ENCODE measurements at places on chromosomes 11 and 22.

DNA sequence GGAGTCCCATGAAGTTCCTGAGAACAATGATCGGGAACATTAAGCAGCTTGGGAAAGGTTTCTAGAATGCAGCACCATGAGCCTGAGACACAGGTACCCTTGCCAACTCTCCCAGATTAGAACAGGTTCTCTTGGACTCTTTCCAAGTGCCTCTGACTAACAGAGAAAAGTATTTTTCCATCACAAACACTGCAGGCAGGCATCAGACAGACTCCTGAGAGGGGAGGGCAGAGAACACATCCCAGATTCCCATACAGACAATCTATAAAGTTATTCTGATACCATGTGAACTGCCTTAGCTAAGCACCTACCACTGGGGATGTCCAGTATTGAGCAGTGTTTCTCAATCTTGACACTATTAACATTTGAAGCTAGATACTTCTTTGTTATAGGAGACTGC is 27.3 kb downstream of the SERGEF start:
- DNase-seq: no peak

DNA sequence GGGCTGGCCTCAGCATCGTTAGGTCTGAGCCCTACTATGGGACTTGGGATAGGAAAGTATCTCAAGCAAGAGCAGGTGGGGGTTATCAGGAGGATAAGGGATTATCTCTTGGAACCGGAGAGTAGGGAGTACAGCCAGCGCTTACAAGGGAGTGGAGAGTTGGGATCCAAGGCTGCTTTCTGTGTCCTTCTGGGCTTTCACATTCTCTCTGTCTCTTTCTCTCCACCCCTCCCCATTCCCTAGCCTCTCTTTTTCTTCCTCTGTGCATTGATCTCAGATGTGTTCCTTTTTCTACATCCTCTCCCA is 170.2 kb downstream of the BUD13 start:
- DNase-seq: no peak

DNA sequence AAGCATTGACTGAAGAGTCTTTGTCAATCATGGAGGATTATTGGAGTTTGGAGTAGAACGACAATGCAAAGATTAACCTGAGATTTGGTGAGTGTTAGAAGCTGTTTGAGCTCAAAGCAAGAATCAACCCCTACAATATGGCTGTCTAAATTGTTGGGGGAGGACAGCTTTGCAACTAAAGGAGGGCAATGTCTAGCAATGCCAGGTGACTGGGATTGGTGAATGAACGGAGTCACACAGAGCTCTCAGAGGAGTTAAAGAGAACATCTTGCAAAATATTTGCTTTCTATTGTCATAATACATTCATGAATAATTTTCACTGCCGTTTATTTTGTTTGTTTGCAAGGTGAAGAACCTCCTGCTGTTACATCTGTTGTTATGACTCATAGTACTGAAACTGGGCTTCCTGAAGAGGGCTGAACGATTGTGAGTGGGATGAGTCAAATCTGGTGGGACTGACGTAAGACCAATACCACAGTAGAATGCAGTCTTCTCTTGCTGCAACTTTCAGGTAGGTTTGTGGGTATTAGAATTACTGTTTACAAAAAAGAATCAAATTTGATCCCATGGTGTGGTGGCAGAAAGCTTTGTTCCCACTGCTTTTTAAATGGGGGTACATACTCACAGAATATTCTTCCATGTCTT is 281.9 kb downstream of the CADM1 start:
- no peak for DNase-seq

- DNase-seq: no peak
Measured at GRCh38 chr11:134345237-134345550, 13.4 kb downstream of the GLB1L2 start.

DNA sequence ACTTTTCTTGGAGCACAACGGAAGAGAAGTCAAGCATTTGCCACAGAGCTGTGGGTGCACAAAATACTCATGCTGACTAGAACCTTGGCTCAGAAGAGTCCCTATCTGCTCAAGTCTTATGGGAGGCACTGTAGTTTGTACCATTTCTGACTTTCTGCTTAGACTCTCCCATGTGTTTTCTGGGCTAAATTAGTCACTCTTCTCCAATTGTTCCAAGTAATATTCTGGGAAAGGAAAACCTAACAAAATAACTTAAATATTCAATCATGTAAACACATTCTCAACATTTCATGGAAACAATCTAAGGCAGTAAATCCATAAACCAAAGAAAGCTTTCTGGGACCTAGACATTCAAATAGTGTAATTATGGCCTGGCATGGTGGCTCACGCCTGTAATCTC is 220.7 kb downstream of the SWAP70 start:
- DNase-seq: no peak

- no peak for DNase-seq
Measured at GRCh38 chr11:110349138-110349996, 53.0 kb upstream of the RDX start.

DNA sequence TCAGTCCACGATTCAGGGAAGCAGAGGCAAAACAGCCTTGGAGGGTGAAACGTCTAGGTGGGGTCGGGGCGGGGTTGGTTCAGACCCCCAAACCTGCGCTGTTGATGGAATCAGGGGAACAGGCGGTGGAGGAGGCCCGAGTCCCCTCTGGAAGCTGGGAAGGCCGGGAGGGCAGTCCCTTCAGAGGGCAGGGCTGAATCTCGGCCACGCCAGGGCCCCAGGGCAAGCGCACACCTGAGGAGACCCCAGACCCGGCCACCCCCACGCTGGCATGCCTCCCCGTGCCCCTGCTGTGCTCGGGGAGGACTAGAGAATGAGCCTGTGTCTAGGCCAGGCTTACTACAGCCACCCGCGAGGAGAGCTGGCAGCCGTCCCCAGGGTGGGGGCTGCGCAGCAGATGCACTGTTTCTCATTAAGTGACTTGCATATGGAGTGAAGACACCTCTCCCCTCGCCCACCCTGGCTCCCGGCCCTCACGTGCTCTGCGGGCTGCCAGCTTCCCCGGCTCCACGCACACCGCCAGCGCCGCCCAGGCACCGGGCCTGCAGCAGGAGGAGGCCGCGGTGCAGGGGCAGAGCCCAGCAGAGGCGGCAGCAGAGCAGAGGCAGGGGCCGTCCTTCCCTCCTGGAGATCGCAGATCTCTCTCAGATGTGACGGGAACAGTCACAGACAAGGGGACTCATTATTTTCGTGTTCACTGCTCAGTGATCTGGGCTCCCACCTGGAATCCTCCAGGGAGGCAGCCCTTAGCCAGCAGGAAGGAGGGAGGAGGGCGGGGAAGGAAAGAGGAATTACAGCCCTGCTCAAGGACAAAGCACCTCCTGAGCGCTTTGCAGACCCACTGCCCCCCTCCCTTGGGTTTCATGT is 47.1 kb upstream of the OPCML start:
- peak; percentile 1 for DNase-seq

Data from SK-N-DZ (cell line).